ENCODE measurements at places on chromosomes 6 and 20.

DNA sequence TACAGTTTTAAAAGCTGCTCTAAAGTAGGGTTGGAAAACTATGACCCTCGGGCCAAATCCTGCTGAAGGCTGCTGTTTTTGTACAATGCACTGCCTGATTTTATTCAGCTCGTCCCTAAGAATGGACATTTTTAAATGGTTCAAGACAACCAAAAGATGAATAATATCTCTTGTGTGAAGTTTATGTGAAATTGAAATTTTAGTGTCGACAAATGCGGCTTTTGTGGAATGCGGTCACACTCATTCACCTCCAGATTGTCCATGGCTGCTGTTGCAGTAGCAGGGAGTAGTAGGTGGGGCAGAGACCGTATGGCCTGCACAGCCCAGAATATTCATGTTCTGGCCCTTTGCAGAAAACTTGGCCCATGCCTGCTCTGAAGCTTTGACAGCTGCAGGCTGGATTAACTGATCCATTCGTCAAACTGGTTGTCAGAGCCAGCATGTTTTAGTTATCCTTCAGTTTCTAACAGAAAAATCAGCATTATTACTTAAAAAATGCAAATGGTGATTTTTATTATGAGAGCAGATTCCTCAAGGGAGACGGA lies 91.6 kb downstream of the PSMG4 start:
- DNase-seq: no peak

DNA sequence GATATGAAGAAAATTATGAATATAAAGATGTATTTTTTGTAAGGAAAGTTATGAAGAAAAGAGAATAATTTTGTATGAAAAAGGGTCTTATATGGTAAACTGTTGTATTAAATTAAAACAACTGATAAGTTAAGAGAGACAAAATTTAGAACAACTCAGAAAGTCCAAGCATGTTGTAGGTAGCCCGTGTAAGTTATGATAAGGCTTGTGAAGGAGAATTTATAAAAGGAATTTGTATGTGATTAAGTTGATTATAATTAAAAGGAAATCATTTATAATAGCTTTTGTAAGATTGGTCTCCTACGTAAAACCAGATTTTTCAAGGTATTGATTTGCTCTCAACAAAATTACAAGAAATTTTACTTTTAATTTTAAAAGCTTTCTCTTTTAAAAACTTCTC lies 1579.3 kb downstream of the HACE1 start:
- no peak for DNase-seq

- DNase-seq: no peak
These were observed 24.5 kb upstream of the TRDN start for GRCh38 chr6:123661105-123661891.

GRCh38 chr6:3259491-3259958 lies 778 bp downstream of the PSMG4 start:
- no peak for DNase-seq

DNA sequence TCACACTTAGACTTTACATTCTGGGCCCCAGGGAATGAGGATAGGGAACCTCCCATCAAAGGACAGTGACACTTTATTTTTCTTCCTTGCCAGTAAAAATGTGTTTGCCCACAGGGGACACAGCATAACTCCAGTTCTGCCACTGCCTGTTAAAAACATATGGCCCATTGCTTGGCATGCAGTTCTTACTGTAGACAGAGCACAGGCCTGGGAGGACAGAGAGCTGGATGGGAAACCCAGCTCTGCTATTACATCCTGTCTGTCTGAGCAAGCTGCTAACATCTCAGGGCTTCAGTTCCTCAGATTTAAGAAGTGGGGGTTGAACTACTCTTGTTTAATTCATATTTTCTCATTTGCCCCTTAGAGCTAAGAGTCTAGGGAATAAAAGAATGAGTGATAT lies 120.2 kb downstream of the AKAP7 start:
- no peak for DNase-seq

DNA sequence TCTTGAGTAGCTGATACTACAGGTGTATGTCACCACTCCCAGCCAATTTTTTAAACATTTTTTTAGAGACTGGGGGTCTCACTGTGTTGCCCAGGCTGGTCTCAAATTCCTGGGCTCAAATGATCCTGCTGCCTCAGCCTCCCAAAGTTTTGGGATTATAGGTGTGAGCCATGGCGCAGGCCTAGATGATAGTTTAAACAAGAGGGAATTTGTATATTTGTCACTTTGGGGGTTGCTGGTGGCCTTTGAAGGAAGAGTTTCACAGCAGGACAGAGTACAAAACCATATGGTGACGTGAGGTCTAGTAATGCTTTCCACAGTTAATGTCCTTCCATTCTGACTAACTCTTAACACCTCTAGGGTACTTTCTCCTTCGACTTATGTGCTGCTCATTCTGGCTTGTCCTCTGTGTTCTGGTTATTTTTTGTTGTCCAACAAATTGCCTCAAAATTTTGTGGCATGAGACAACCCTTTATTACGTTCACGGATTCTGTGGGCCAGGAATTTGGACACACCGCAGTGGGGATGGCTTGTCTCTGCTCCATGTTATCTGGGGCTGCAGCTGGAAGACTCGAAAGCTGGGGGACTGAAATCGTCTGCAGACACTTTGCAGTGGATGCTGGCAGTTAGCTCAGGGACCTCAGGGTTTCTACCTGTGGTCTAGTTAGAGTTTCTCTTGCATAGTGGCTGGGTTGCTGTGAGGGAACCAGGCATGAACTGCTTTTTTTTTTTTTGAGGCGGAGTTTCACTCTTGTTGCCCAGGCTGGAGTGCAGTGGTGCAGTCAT lies 23.0 kb upstream of the IER3 start:
- no peak for DNase-seq

- DNase-seq: no peak
These were observed 1.7 kb upstream of the TREM2 start for GRCh38 chr6:41164551-41165120.

- no peak for DNase-seq
These were observed 272.9 kb upstream of the KCNQ5 start for GRCh38 chr6:72348926-72349325.

DNA sequence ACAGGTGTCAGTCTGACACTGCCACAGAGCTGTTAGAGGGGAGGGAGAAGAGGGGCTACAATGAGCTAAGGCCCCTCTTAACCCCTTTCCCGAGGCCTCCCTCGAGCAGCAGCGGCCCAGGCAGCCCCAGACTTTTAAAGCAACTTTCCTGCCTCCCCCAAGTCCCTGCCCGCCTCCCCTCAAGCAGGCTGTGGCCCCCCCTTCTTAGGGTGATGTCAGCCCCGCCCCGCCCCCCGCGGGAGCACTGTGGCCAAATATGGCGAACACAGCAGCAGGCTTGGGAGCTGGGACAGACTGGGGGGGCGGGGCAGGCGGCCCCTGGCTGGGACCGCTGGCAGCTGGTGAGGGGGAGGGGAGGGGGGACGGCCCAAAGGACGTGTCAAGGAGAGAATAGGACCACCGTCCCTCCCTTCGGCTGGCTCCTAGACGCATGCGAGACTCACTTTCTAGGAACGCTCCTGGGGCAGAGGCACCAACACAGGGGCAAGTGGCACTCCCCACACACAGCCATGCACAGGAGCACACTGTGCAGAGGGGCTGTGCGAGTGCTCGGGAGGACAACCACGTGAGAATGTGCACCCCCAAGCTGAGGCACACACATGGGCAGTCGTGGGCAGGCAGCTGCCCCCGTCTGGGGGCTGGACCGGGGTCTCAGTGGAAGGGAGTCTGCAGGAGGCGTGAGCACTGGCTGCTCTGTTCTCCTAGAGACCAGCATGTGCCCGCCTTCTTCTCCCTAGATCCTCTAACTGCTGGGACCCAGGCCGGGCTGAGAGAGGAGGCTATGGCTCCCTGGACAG lies 6.7 kb downstream of the TEAD3 start:
- DNase-seq: no peak

GRCh38 chr6:136470044-136470443 lies 80.2 kb downstream of the MAP7 start:
- no peak for DNase-seq

- DNase-seq: no peak
These were observed 63.9 kb downstream of the REV3L start for GRCh38 chr6:111418971-111419693.

DNA sequence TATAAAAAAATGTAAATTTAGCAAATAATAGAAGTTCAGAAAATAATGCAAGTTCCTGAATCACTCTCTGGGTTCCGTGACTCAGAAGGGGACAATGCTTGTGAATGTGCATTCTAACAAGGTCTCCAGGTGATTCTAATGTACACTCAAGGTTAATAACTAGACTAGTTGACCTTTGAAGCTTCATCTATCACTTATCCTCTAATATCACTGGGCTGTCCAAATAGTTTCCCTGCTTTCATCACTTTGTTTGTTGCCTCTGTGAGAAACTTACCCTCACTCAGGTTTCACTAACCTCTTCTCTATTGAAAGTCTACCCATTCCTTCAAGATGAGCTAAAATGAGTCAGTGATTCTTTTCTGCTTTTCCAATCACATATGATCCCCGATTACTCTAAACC lies 189.0 kb downstream of the BTBD9 start:
- DNase-seq: no peak

DNA sequence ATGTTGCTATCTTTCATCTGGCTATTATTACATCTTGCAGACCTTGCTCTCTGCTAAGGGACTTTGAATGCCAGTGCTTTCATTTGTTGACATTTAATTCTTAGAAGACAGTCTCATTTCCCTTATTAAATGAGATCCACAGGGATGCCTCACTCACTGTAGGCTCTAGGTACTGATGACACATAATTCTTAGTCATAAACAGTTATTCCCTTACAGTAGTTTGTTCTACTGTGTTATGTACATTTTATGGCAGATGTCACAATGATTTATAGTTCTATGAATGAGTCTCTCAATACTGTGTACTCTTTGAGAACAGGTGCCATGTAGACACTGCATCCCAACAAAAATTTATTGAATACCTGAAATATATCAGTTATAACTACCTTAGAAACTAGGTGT lies 70.3 kb downstream of the FAM83B start:
- no peak for DNase-seq

Measured in iPS DF 6.9 (cell line).